CD8-positive, alpha-beta memory T cell (primary cell): ENCODE measurements at places on chromosomes 11 and 22. TPM values are rescaled to one million over a fixed set of nuclear protein-coding genes. Genes with fewer than 3 reads are reported as not detected.

DNA sequence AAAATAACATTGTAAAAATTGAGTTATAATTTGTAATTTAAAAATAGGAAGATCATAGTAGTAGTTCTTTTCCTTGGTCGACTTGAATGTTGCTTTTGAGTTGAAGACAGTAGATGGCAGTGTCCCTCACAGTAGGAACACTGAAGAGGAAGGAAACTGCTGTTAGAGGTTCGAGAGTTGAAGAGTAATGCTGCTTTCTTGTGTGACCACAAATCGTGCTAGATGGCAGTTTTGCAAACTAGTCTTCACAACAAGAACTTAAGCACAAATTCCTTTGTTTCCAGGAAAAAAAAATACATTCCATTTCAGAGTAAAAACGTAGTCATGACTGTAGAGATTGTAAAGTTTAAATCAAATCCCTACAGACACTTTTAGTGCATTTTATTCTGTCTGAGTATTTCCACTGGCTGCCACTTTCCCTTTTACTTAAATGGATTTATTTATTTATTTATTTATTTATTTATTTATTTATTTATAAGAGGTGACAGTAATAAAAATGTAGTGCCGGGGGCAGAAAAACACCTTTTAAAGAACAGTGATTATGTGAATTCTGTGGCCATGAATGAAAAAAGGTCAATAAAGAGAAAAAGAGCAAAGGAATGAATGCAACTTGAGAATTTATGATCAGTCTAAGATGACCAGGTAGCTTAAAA lies 54.6 kb downstream of the SPECC1L start:
- no peak for DNase-seq
- H3K27ac ChIP-seq: no peak overlapping the region
- no peaks in the 10 kb centered on the region for H3K27me3 ChIP-seq
- H3K36me3 ChIP-seq: peaks cover 20% of the 10 kb centered on the region
- H3K4me1 ChIP-seq: peaks cover 3% of the 10 kb centered on the region

UBQLN3 gene
- not detected for total RNA-seq

TSSK2 gene
- not detected for total RNA-seq

DNA sequence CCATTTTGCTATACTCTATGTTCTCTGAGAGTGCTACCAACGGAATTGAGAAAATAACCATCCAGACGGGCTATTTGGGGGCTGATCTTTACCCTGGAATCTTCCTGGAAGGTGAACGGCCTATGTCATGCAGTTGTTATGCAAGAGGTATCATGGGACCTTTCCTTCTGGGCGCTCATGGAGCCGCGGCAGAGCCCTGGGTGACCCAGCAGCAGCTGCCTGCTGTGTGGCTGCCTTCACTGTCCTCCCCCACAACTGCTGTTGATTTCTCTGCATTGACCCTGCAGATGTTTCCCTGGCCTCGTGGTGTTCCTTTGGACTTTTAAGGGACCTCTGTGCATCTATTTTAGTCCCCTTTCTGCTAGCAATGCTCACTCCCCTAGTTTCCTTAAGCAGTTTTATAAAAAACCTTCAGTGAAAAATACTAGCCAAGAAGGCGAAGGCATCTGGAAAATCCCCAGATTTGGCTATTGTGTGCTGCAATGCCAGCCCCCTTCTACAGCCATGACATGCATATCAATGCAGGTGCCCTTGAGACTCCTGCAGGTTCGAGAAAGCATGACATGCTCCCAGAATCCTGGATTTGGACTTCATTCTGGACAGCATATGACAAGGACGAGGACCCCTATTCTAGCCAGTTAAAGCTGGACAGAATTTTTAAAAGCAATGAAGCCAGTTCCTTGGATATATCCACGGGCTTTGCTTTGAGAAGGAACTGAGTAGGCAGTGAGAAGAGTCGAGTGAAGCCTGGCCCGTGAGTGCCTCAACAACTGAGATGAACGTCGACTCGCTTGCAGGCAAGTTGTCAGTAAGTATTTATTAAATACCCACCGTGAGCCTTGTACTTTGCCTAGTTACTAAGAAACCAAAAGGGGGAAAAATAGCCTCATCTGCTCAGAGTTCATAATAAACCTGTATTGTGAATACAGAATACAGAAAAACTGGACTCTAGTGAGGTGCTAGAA lies at the start of gene SLC25A18:
Gene SLC25A18 (plus strand): TSS at position 593 of the 965 bp plus-strand sequence. CDS start 16,447 bp downstream, outside the sequence.
- H3K27me3 ChIP-seq: no peaks in the 10 kb centered on the region
- DNase-seq: no peak
- no peaks in the 10 kb centered on the region for H3K36me3 ChIP-seq
- no peak within 1 kb of the TSS for H3K4me3 ChIP-seq
- H3K4me1 ChIP-seq: no peaks in the 10 kb centered on the region

OR52E6 gene
- not detected for total RNA-seq

GRCh38 chr11:63866211-63866610 lies 27.3 kb downstream of the MARK2 start:
- no peak overlapping the region for H3K27ac ChIP-seq
- peak; percentile 51 for DNase-seq
- no peaks in the 10 kb centered on the region for H3K27me3 ChIP-seq
- H3K4me1 ChIP-seq: peaks cover 76% of the 10 kb centered on the region

DNA sequence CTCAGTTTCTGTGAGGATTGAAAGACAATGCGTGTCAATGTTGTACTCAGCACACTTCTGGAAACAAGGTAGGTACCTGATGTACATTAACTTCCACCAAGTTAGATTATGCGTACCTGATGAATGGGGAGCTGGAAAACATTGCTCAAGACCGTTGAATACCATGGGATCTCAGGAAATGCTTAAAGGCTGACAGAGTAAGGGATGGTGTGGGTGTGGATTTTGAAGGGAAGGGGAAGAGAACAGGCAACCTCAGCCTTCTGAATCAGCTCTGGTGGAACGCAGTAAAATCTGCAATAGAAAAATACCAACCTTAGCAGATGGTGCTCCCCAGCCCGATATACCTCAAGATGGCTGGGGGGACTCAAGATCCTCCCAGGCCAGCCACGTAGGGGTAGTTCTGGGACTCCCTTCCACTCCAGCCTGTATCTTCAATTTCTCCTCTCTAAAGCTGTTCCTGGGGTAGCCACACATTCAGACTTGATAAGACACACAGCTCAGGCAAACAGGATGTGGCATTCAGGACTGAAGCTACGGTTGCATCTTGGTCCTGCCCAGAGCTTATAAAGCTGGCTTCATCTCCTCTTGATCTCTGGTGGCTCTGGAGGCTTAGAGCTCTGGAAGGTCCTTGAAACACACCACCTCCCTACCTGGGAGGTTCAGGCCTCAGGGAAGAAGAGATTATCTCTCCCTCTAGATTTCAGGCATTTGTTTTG lies 111.8 kb downstream of the CTNND1 start:
- no peak overlapping the region for H3K4me3 ChIP-seq
- H3K36me3 ChIP-seq: no peaks in the 10 kb centered on the region
- H3K4me1 ChIP-seq: no peaks in the 10 kb centered on the region
- no peak overlapping the region for H3K27ac ChIP-seq

DNA sequence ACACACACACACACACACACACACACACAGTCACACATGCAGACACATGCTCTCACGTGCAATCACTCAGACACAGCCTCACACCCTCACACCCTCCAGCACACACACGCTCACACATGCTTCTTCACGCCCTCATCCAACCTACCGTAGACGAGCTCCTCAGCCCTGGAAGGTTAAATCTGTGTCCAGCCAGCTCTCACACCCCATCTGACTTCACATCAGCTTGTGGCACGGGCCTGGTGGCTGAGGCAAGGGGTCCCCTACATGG lies 1.3 kb upstream of the SCUBE1 start:
- peaks cover 17% of the 10 kb centered on the region for H3K27me3 ChIP-seq
- H3K4me1 ChIP-seq: no peaks in the 10 kb centered on the region
- H3K27ac ChIP-seq: no peak overlapping the region

DNA sequence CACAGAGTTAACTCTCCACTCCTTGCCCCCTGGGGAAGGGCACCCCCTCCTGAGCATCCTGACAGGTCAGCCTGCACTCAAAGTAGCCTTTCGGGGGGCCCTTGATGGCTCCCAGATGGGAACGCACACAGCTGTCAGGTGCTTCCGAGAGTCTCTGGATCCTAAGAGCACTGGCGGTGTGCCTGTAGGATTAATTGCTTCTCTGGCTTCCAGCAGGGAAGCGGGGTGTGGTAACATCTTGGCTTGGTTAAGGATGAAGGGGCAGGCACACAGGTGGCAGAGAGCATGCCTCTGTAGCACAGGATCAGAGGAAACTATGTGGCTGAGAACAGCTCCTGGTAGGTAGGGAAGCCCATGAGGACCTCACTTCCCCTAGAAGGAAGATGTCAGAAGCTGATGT lies 199.8 kb downstream of the MIAT start:
- no peaks in the 10 kb centered on the region for H3K36me3 ChIP-seq
- no peaks in the 10 kb centered on the region for H3K4me1 ChIP-seq
- no peaks in the 10 kb centered on the region for H3K27me3 ChIP-seq
- H3K4me3 ChIP-seq: no peak overlapping the region

GRCh38 chr11:63337070-63337469 lies 32.5 kb upstream of the SLC22A9 start:
- H3K27ac ChIP-seq: no peak overlapping the region
- H3K27me3 ChIP-seq: no peaks in the 10 kb centered on the region
- no peak for DNase-seq
- no peak overlapping the region for H3K4me3 ChIP-seq

ALDH3B1 gene
- total RNA-seq: 0.33 TPM

MUC2 gene
- total RNA-seq: not detected

- no peak overlapping the region for H3K4me3 ChIP-seq
- H3K27ac ChIP-seq: no peak overlapping the region
- H3K36me3 ChIP-seq: no peaks in the 10 kb centered on the region
Observed at GRCh38 chr11:29685361-29685760, 331.5 kb downstream of the KCNA4 start.

DNA sequence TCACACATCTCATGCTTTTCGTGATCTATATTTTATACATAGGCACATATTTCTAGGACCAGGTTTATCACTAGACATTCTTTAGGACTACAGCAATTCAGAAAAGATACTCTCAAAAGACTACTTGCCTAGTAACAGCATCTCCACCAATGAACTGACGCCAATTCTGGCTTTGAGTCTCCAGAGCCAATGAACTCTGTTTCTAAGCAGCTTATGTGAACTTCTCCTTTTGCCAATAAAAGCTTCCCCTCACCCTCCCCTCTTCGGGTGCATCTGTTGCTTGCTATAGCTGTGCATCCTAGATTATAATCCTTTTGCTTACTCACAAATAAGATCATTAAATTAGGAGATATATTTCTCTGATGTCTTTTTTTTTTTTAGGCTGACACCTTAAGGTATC lies 11.4 kb upstream of the ANKK1 start:
- DNase-seq: no peak
- no peak overlapping the region for H3K27ac ChIP-seq
- no peak overlapping the region for H3K4me3 ChIP-seq
- H3K4me1 ChIP-seq: no peaks in the 10 kb centered on the region
- no peaks in the 10 kb centered on the region for H3K36me3 ChIP-seq

DNA sequence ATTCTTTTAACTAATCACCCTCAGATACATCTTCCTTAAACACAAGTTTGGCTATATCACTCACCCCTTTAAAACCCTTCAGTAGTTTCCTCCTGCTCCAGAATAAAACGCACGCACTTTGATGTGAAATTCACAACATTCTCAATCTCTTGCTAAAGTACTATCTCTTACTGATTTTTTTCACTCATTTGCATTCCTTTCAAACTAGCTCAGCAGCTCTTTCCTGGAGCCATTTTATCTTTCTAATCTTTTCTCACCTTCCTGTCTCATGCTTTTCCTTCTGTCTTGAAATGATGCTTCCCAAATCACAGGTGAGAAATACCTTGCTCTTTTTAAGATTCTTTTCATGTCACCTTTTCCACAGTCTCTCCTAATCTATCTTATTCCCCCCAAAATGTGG lies 1074.4 kb downstream of the DLG2 start:
- H3K36me3 ChIP-seq: no peaks in the 10 kb centered on the region
- H3K4me1 ChIP-seq: no peaks in the 10 kb centered on the region
- no peak overlapping the region for H3K27ac ChIP-seq
- H3K4me3 ChIP-seq: no peak overlapping the region
- H3K27me3 ChIP-seq: no peaks in the 10 kb centered on the region
